Hepatocyte (in vitro differentiated cells): ENCODE measurements at places on chromosomes 11 and 22. TPM values are rescaled to one million over a fixed set of nuclear protein-coding genes. Genes with fewer than 3 reads are reported as not detected.
A peak's percentile ranks its signal among the peaks of the same experiment; 100 is the strongest.

GRCh38 chr22:45198463-45198795, 34.7 kb downstream of the NUP50 start:
- no peaks in the 10 kb centered on the region for H3K36me3 ChIP-seq
- no peak overlapping the region for H3K27ac ChIP-seq
- H3K27me3 ChIP-seq = no peaks in the 10 kb centered on the region
- peaks cover 14% of the 10 kb centered on the region for H3K4me1 ChIP-seq
- DNase-seq = no peak

Gene MRGPRE
- not detected in 2 replicates for polyA plus RNA-seq

GRCh38 chr11:79488286-79488685, 47.5 kb upstream of the TENM4 start:
- H3K4me3 ChIP-seq = no peak overlapping the region
- no peak for DNase-seq
- H3K27me3 ChIP-seq = no peaks in the 10 kb centered on the region
- H3K27ac ChIP-seq = no peak overlapping the region
- H3K36me3 ChIP-seq = no peaks in the 10 kb centered on the region

GRCh38 chr22:22930571-22931556, 43.2 kb downstream of the IGLL5 start:
- no peaks in the 10 kb centered on the region for H3K36me3 ChIP-seq
- no peak overlapping the region for H3K4me3 ChIP-seq
- H3K4me1 ChIP-seq = peaks cover 18% of the 10 kb centered on the region
- no peak overlapping the region for H3K27ac ChIP-seq
- no peak for DNase-seq

DNA sequence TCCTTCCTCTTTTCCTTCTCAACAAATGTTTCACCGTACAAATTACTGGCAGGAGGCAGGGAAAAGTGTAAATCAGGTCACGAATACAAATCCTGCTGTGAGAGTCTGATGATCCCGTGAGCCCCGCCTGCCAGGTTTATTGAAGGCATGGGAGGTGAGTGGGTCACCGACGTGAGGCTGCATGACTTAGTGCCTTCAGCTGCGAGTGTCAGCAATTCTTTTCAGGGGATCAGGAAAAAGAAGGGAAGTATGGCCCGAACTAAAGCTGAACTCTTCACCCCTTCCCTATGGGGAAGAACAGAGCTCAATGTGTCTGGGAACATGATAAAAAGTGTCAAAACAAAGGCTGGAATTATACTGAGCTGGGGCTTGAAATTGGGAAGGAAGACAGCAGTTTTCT, 166.2 kb downstream of the OPCML start:
- H3K27me3 ChIP-seq = peaks cover 4% of the 10 kb centered on the region
- H3K4me1 ChIP-seq = no peaks in the 10 kb centered on the region

GRCh38 chr11:128469220-128469619, 118.1 kb downstream of the ETS1 start:
- no peaks in the 10 kb centered on the region for H3K27me3 ChIP-seq
- H3K4me1 ChIP-seq = peaks cover 21% of the 10 kb centered on the region
- H3K36me3 ChIP-seq = no peaks in the 10 kb centered on the region
- no peak overlapping the region for H3K4me3 ChIP-seq
- no peak overlapping the region for H3K27ac ChIP-seq

Gene FIBIN
- 25.2 and 36.5 TPM in 2 replicates for polyA plus RNA-seq

DNA sequence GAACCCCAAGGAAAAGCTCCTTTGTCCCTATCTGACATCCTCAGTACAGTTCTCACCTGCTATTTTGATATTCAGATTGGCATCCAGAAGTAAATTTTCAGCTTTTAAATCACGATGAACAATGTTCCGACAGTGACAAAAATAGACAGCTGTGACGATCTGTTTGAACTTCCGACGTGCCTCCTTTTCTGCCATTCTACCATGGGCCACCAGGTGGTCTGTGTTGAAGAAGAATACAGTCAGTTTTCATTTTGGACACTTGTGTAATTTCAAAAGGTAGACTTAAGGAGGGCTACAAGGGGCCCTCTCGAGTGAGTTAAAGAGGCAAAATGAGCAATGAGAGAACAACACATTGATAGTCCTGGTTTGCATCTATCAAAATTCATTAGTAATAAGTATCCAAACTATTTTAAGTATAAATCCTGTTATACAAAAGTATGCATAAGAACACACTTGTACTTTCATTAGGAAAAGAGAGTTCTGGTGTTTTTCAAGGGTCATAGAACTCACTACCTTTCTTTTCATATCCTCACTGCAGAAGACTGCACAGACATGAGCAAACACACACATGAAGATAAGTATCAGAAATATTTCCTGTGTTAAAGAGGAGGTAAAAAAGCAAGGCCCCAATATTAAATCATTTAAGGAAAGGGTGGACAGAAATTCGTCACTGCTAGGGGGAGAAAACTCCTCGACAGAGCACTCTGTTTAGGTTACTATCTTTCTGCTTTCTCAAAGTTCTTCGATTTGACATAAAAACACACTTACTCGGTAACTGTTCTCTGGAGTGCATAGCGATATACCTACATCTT, 89.9 kb upstream of the APOA1 start:
- no peak overlapping the region for H3K27ac ChIP-seq
- no peaks in the 10 kb centered on the region for H3K27me3 ChIP-seq
- no peak for DNase-seq
- no peaks in the 10 kb centered on the region for H3K36me3 ChIP-seq
- H3K4me3 ChIP-seq = no peak overlapping the region

Gene GRAMD1B
- 8.2 and 9.0 TPM in 2 replicates for polyA plus RNA-seq

DNA sequence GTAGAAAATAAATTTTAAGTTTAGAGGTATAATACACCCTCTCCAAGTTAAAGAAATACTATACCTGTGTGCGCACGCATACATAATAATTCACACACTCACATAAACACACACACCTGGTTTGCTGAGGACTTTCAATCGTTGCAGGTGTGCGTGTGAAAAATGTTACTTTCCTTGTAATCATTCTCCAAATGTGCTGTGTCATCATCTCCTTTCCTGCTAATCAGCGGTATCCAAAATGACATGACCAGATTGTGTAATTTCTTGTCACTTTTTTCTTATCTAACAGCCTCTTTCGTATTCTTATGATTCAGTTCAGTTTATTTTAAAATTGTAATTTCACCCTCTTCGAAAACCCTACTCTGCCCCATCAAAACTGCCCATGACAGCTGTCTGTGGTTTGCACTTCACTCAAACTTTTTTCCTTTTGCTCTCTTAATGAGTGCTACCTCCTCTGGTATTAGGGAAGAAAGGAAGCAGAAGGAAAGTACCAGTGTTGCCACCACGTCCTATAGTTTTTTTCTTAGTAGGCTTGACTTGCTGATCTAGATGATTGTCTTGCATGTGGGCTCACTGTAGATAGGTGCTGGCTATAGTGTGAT, 651.2 kb downstream of the CNTN5 start:
- H3K27ac ChIP-seq = no peak overlapping the region
- no peak for DNase-seq
- no peaks in the 10 kb centered on the region for H3K36me3 ChIP-seq
- peaks cover 8% of the 10 kb centered on the region for H3K4me1 ChIP-seq

- H3K4me3 ChIP-seq = no peak overlapping the region
- DNase-seq = no peak
- H3K36me3 ChIP-seq = no peaks in the 10 kb centered on the region
- H3K4me1 ChIP-seq = peaks cover 12% of the 10 kb centered on the region
- no peaks in the 10 kb centered on the region for H3K27me3 ChIP-seq
- H3K27ac ChIP-seq = peak overlapping the region; percentile 96
Measured at GRCh38 chr11:70205049-70205725, 2.1 kb downstream of the FADD start.

GRCh38 chr22:28188178-28188879, 269.3 kb upstream of the PITPNB start:
- no peak overlapping the region for H3K27ac ChIP-seq
- no peaks in the 10 kb centered on the region for H3K27me3 ChIP-seq
- H3K4me3 ChIP-seq = no peak overlapping the region
- no peaks in the 10 kb centered on the region for H3K4me1 ChIP-seq
- no peak for DNase-seq

DNA sequence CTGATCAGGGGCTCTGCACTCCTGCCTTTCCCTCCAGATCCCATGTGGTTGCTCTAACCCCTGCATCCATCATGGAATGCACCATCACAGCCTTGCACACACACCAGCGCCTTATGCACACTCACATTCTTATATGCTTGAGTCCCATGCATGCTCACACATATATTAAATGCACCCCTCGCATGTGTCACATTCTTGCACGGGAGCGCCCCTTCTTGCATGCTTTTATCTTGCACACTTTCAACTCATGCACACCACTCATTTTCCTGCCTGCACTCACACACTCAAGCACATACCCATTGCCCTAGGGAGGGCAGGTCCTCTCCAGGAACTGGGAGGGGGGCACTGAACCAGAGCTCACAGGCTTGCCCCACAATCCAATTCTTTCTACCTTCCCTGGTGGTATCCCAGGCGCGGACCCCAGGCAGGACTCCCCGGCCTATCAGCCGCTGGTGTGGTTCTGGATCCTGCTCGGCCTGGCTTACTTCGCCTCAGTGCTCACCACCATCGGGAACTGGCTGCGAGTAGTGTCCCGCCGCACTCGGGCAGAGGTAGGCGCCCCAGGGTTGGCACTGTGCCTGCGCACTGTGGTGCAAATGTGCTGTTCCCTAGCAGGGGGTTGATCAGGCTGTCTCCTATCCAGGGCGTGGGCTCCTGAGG, 2.3 kb upstream of the CATSPERZ start:
- no peak overlapping the region for H3K4me3 ChIP-seq
- H3K27ac ChIP-seq = no peak overlapping the region
- peaks cover 20% of the 10 kb centered on the region for H3K4me1 ChIP-seq
- DNase-seq = no peak
- H3K27me3 ChIP-seq = peaks cover 78% of the 10 kb centered on the region

Gene RAG2
- polyA plus RNA-seq = not detected in 2 replicates
